Renal pelvis (tissue), 12 donors: ENCODE measurements at places on chromosomes 7 and 10.
A peak's percentile ranks its signal among the peaks of the same experiment; 100 is the strongest.

- DNase-seq = no peak
These were observed 57.1 kb upstream of the ABLIM1 start for GRCh38 chr10:114715171-114715670.

GRCh38 chr10:3220853-3221252 lies 48.3 kb upstream of the PITRM1 start:
- DNase-seq = no peak

DNA sequence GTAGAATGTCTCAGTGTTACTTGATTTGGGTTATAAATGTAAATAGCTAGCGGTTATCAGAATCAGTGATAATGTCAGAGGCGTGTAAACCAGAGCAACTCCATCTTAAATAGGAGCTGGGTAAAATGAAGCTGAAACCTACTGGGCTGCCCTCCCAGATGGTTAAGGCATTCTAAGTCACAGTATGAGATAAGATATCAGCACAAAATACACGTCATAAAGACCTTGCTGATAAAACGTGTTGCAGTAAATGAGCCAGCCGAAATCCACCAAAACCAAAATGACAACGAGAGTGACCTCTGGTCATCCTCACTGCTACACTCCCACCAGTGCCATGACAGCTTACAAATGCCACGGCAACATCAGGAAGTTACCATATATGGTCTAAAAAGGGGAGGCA lies 172.3 kb downstream of the CHRM2 start:
- no peak for DNase-seq

GRCh38 chr7:73602721-73603651 lies 21.3 kb downstream of the MLXIPL start:
- no peak for DNase-seq

DNA sequence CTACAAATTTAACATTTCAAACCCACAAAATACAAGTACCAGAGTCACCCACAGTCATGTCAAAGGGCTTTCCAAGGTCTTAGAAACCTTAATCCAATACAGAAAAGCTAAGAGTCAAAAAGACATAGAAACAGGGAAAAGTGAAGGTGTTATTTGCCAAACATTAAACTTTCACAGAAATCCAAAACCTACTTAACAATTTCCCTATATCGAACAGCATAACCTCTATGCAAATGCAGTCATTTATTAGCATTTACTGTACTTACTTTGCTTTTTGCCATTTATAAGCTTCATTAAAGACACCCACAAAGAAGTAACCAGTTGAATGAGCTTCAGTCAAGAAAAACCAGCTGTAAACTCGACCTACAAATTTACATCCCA lies 1.6 kb downstream of the PANK1 start:
- no peak for DNase-seq

GRCh38 chr10:117412469-117413010 lies 37.3 kb upstream of the PDZD8 start:
- no peak for DNase-seq

- DNase-seq = peak; percentile 28
These were observed at the start of gene C1QL3 for GRCh38 chr10:16521311-16522016. C1QL3 (minus strand) TSS chr10:16521879; CDS start chr10:16521065, 814 bp downstream.

GRCh38 chr10:108688314-108688713 lies 1235.0 kb downstream of the XPNPEP1 start:
- DNase-seq = no peak

- no peak for DNase-seq
These were observed 83.1 kb downstream of the HIBADH start for GRCh38 chr7:27579565-27579964.

DNA sequence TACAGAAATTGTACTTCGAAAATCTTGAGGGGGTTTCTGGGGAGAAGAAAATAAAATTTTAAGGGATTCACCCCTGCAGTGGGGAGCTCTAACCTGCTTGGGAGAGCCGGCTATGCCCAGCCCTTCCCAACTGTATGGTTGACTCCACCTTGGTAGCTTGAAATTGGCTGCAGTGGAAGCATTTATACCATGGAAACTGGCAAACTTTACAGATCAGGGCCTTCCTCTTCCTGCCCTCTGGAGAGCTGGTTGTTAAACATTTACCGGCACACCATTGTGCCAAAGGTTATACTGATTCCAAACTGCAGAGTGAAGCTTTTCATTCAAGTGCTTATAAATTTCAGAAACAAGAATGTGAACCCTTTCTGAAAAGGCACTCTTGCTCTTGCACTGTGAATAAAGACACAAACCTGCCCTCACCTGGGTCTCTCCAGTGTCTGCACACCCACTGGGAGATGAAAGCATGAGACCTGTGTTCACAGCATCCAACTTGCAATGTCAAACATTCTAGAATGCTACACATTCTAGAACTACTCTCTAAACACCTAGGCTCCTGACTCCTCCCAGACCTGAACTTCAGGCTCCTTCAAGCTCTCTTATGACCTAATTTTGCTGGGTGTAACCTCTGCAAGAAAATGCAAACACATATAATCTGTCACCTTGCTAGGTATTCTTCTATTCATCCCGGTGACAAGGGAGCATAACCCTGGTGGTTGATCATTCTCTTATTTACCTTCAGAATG lies 44.7 kb downstream of the ABLIM1 start:
- peak; percentile 56 for DNase-seq

GRCh38 chr7:40757109-40757508 lies 622.3 kb downstream of the SUGCT start:
- DNase-seq = no peak

- no peak for DNase-seq
These were observed 24.3 kb upstream of the VDAC2 start for GRCh38 chr10:75186310-75186709.

- no peak for DNase-seq
These were observed 196.4 kb downstream of the LHFPL3 start for GRCh38 chr7:104524853-104525252.

GRCh38 chr10:53430127-53430891 lies 657.7 kb upstream of the MBL2 start:
- no peak for DNase-seq

- DNase-seq = no peak
These were observed 55.3 kb upstream of the ZMIZ1 start for GRCh38 chr10:79013406-79013987.

GRCh38 chr10:17307123-17307522 lies 79.1 kb downstream of the VIM start:
- DNase-seq = no peak

DNA sequence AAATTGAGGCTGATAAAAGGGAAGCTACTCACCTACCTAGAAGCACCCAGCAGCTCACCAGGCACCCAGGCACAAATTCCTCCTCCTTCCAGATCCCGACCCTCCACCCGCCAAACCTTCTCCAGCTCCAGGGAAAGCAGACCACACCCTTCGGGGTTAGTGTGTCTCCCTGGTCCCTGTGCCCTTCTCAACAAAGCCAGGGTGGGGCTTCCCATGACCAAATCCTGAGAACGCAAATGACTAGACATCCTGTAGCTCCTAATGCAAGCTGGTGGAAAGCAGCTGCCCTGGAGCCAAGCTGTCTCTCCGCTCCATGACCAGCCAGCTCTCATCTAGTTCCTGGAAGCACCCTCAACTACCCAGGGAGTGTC lies 4.4 kb downstream of the TBX20 start:
- DNase-seq = no peak

- no peak for DNase-seq
These were observed 5.5 kb upstream of the GNAT3 start for GRCh38 chr7:80517282-80517747.

DNA sequence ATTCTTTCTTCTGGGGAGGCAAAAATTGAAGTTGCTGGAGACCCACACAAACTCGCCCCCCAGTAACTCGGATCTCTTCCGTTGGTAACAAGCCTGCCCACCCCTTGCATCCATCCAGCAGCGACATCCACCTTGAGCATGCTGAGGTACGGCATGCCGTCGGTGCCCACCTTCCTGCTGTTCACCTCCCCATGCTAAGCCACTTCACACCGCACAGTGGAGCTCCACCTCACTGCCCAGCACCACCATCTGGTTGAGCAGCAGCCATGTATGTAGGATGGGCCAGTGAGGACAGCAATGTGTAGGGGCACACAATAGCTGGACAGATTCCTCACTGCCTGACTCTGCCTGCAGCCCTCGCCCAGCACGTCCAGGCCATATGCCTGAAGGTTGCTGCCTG lies 138.1 kb upstream of the ZNF92 start:
- DNase-seq = no peak

DNA sequence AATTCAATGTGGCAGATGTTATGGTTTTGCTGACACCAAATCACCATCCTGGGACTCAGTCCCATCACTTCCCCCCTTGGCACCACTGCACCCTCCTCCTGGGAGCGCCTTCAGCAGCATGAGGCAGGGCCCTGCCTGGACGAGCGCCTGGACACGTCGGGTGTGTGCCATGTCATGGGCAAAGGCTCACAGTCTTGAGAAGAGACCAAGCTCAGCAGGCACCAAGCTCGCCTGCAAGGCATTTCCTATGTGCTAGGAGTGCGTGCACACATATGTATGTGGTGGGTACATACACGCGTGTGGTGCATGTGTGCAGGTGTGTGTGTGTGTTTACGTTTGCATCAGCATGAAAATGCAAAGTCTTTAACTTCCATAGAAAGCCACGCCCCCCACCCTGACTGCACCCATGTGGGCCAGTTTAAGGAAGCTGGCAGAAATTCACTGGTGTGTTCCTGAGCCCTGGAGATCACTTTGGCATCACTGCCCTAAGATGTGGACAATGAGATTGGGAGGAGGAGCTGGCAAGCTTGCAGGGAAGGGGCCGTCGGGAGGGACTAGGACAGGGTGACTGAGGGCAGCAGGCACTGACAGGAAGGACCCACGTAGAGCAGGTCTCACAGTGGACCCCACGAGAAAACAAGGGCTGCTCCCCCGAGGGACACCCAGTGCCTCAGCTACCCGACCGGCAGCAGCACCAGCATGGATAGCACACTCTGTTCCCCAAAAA lies 169.9 kb upstream of the PPP2R2D start:
- DNase-seq = no peak

DNA sequence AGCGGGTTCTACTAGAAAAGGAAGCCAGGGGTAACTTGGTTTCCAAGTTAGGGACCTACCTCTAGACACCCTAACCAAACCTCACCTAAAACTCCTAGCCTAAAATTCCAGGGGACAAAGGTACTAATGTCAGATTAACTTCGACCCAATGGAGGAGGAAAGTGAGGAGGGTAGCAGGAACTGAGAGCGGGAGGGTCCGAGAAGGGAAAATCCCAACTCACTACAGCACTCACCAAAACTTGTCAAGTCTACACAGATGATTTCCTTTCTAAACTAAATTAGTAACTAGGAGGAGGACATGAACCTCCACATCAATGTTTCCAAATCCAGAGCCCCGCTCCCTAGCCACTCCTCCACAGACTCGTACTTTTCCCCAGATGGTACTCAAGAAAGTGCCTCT lies 22.6 kb downstream of the CHCHD3 start:
- DNase-seq = no peak

DNA sequence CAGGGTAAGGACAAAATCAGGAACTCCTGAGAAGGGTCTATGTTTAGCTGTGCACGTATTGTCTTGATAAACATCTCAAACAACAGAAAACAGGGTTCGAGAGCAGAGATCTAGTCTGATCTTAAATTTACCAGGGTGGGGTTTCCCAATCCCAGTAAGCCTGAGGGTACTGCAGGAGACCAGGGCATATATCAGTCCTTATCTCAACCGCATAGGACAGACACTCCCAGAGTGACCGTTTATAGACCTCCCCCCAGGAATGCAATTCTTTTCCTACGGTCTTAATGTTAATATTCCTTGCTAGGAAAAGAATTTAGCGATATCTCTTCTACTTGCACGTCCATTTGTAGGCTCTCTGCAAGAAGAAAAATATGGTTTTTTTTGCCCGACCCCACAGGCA lies 35.5 kb downstream of the VIM start:
- DNase-seq = no peak

GRCh38 chr10:107496594-107496993 lies 332.1 kb upstream of the SORCS1 start:
- no peak for DNase-seq

DNA sequence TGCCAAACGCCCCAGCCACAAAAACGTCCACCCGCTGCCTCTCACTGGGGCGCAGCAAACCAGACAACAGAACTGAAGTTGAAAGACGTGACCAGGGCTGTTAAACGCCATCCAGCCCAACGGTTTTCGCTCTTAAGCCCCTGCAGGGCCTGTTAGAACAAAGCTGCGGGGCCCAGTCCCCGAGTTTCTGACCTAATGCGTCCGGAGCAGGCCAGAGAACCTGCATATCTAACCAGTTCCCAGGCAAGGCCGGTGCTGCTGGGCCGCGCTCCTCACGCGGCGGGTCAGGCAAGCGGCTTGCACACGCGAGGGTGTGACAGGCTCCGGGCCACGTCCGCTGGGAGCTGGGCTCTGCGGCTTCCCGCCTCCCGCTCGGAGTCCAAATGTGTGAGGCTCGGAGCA lies 87.0 kb downstream of the PTPRN2 start:
- no peak for DNase-seq

DNA sequence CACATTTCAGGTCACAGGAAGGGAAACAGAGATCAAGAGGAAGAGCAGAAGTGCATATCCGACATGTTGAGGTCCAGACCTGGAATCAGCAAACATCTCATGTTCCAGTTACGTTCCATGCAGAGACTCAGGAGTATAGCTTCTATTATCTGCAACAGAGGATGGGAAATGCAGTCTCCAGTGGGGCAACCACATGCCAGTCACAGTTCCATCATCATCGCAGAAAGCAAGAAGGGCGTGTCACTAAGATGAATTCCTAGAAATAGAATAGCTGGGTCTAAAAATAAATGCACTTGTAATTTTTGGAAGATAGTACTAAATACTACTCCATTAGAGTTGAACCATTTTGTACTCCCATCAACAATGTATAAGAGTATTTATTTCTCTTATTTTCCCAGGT lies 133.2 kb upstream of the MDFIC start:
- no peak for DNase-seq
